Activated CD8-positive, alpha-beta T cell treated with anti-CD3 and anti-CD28 coated beads, Interleukin-2, amount 10 ng/mL, durations not matched to agents 7 days and 5 days (primary cell): ENCODE measurements at places on chromosomes 11 and 22.

GRCh38 chr11:112706863-112707262 is 254.4 kb upstream of the NCAM1 start:
- no peak for DNase-seq

DNA sequence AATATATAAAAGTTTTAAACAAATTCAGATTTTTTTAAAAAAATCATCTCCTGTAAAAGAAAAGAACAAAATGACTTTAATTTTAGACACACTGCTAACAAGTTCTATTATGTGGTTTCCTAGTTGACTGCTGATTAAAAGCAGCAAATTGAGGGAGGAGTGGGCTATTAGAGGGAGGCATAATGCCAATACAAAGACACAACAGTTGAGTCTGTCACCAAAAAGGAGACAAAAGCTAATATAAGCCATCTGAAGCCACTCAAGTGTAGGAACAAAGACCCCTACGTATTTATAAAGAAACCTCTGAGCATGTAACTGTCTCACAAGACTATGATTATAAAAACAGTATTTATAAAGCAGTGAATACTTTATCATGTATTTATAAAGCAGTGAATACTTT is 28.6 kb downstream of the TMEM123 start:
- no peak for DNase-seq

GRCh38 chr11:75337195-75337654 is 14.2 kb downstream of the ARRB1 start:
- DNase-seq: no peak

DNA sequence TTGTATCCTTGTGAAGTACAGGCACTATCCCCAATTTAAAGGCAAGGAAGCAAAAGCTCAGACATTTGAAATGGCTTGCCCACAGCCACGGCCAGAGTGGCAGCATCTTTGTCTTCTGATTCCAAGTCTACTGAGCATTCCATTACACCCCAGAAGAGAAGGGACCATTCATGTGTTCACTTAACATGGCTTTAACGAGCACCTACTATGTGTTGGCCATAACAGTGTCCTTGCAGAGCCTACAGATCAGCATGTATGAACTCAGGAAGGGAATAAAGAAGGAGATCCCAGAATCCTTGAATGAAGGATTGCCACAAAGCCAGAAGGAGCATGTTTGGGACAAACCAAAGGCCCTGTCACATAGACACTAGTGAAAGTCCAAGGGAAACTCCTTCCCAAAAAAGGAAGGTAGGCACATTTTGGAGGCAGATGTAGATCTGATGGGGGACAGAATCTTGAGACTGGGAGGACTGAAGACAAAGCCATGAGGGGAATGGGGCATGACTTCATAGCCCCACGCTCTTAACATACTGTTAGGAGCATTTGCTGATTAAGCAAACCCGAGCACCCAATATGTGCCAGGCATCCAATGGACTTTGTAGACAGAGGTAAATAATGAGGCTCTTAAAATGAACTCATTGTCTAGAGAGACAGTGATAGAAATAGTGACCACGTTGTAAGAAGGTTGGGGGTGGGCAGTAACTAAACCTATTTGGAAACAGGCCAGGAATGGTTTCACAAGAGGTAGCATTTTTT is 54.9 kb downstream of the P4HA3 start:
- no peak for DNase-seq

- no peak for DNase-seq
These were observed 2.9 kb downstream of the CSNK1E start for GRCh38 chr22:38314051-38314932.

DNA sequence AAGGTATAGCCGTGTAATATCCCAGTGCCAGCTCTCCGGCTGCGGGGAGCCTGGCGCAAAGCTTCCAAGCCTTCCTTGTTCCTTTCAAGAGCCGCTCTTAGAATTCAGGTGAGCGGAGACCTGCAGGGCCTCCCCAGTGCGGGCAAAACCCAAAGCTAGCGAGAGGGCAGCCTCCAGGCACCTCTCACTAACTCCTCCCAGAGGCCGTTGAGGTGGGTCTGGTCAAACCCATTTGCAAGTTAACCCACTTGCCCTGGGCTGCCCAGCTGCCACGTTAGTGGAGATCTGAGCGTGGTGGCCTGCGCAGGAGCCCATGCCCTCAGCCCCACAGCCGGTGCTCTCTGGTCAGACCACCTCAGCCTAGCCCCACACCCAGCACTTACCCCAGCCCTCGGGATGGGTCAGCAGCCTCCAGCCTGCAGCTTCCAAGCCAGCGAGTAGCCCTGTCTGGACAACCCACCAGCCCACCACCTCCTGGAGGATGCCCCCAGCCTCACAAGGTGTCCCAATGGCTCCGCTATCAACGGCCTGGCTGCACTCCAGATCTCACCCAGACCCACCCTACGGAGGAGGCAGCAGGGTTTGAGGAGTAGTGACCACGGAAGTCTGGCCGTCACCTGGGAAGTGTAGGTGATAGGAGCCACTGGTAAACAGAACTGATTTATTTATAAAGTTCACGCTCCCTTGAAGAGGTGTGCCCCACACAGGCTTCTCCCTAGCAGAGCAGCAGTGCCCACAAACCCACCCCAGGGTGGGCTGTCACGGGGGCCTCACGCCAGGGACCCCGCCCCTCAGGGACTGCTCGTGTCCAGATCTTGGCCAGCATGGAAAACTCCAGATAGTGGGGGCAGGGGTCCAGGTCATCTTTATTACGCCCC is 2.3 kb downstream of the ASCL2 start:
- DNase-seq: peak; percentile 19

DNA sequence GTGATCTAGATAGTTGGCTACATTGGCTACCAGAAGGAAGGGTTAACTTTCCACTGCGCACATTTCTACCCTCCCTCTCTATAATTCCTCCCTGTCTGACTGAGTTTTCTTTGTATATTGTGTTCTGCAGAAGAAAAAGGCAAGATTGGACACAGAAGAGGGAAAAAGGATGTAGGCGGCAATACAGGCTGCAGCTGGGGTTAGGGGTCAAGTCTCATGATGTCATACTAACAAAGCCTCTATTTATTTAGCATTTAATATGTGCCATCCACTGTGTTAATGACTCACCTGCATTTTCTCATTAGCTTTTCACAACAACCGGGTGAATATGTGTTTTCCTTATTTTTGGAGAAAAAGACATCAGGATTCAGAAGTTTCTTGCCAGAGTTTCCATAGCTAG is 2.0 kb downstream of the FAM83F start:
- DNase-seq: no peak

GRCh38 chr22:27610863-27611786 is 190.4 kb downstream of the MN1 start:
- no peak for DNase-seq

DNA sequence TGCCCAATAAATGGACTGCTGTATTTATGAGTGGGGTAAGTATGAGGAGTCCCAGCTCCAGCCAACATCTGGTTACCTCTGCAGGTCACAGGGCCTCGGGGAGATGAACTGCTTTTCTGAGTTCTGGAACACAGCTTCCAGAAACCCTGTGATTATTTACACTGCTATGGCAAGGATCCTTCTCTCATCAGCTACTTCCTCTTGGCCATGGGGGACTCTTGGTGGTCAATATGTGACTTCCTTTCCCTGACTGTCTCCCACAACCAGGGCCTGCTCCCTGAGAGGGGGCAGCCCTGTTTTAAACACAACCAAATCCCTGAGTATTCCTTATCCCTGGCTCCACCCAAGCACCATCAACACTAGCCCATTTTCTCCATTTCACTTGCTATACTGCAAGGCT is 10.0 kb downstream of the RHOG start:
- no peak for DNase-seq

- DNase-seq: no peak
These were observed 7.4 kb downstream of the COMMD9 start for GRCh38 chr11:36281850-36282249.

- DNase-seq: no peak
These were observed 126.1 kb upstream of the SLC5A12 start for GRCh38 chr11:26847977-26848376.

DNA sequence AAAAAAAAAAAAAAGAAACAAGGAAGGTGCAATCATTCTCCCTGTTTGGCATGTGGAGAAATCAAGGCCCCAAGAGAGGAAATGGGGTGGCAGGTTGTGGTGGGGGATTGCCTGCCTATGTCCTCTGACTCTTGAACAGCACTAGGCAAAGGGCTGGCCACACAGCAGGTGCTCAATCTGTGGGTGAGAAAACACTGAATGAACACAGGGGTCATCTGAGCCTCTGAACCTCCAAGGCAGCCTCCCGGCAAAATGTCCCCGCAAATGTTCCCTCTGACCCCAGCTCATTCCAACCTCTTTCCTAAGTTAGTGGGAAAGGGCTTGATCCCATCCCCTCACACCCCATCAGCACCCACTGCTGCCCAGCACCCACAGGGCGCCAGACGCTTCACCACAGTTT is 4.6 kb downstream of the PLA2G6 start:
- no peak for DNase-seq

DNA sequence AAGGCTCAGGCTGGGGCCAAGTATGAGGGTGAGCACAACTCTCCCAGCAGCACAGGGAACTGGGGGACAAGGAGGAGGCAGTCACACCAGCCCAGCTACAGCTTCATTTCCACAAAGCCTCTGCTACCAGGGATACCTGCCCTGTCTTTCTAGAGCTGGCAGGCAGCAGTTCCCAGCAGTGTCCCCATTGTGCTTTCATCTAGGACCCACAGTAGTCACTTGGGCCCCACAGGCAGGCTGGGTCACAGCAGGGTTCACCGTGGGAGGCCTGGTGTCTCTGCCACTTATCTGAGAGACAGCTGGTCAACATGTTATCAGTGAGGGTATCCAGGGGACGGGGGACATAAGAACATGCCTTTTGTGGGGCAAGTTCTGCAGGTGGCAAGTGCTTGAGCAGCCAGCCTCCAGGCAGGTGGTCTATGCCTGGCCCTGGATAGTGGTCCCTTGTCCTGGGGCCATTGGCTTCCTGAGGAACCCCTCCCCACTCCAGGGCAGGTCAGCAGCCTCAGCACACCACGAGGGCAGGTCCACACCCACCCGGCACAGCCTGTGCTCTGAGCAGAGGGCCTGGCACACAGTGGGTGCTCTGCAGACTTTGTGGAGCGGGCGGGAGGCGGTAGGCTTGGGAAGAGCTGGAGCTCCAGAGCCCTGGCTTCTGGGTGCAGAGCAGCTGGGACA is 29.9 kb downstream of the GNAZ start:
- DNase-seq: no peak

- peak; percentile 72 for DNase-seq
These were observed 92.1 kb upstream of the MTMR2 start for GRCh38 chr11:96015906-96016565.

DNA sequence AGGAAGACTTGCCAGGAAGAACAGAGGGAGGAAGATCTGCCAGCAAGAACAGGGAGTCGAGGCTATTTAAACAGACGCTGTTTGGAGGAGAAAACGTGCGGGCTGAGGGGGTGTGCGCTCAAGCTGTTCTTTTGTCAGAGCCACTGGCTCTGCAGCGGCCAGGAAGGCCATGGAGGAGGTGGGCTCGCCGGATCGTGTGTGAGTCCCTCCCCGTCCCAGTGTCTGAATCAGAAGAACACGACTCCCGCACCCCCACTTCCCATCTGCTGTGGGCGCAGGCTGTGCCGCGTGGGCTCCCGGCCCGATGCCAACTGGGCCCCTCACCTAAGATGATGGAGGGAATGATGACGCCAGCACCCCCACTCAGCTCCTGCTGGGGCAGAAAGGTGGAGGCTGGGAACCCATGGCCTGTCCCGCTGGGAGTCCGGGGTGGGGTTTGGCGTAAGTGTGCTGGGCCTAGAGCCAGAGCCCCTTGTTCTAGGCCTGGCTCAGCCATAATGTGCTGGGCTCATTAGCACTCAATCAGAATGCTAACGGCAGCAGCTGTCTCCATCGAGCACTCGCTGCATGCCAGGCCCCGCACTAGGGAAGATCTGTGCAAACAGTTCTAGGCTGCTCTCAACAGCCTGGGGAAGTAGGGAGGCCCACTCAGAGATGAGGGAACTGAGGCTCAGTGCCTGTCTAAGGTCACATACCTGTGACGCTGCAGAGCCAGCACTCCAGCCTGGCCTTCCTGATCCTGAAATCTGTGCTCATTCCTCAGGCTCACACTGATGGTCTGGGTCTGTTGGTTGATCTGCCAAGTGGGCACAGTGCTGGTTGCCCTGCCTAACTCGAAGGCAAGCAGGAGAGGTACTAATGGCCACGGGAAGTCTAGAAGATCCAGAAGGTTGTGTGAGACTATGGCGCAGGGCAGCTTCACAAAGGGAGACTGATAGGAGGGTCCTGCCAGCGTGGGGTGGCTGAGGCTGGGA is 11.5 kb downstream of the NPTXR start:
- DNase-seq: no peak

- no peak for DNase-seq
These were observed 222.2 kb downstream of the C11orf87 start for GRCh38 chr11:109644152-109644551.

GRCh38 chr22:20264614-20265452 is 3.3 kb downstream of the RTN4R start:
- no peak for DNase-seq

DNA sequence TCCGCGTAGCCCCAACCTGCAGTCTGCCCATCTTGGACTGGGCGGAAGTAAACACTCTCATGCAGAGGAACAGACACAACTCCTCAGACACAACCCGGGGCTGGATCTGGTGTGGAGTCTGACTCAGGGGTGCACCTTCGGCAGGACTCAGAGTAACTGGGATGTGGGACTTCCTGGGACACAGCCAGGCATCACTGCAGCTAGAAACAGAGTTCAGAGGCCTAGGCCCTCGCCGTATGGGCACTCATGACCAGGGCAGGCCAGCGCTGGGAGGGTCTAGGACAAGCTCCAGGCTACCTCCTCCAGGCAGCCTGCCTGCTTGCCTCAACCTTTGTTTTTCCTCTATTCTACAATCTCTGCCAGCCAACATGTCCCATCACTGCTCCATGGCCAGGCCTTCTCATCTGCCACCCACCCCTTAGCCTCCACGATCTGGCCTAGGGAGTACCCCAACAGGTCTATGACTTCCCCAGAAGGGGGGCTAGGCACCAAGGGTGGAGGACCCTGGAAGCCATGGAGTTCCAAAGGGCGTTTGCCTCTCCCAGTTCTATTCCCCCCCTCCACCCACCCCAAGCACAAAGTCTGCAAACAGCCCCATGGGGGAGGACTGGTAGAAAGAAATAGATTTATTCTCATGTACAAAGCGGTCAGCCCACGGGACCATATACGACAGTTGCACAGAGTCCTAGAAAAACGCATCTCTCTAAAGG is 98.5 kb downstream of the PDE2A start:
- DNase-seq: no peak

DNA sequence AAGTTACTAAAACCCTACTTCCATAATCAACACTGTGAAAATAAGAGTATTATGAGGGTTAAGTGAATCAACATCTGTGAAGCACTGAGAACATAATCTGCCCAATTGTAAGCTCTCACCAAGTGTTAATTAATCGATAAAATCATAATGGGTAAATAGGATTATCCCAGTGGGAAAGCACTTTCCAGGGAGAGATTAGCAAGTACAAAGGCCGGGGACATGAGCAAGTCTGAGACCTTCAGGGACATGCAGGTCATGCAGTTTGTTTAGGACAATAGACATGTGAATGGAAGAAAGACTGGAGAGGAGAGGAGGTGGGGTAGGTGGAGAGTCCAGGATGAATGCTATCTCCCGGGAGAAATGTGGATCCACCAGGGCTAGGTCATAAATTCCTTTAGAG is 57.8 kb upstream of the FIBIN start:
- no peak for DNase-seq
